Amniotic epithelial cell (primary cell): ENCODE measurements at places on chromosomes 1 and 21.

GRCh38 chr1:112312879-112313278, 83.1 kb upstream of the CTTNBP2NL start:
- no peak for DNase-seq

DNA sequence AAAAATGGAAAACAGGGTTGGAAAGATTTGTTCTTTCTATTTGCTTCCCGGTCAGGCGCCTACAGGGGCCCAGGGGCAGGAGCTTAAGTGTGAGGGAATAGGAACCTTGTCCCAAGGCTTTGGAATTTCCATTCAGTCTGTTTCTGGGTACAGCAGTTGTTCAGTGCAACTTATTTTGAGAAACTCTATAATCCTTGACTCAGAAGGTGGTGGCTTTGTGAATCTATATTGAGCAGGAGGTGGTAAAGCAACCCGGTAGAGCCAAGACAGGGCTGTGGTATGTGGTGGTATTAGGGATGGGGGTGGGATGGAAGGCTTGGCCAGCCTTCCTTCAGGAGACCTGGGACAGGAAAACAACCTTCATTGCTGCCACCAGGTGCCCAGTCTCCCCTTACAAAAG, 20.0 kb downstream of the GJA5 start:
- no peak for DNase-seq

DNA sequence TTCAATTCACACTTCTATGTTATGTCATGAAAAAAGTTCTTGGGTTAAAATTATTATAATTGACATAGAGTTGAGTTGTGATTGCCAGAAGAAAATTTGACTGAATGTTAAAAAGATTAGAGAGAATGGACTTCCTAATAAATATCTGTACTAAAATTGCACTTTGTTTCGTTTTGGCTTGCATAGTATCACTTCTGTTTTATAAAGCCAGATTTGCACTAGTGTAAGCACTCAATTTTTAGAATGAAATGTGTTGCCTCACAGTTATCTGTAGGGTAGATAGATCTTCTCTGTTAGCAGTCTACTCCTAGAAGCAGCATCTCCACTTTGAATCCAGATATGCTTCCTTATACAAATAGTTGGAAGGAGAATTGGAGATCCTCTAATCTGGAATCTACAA, 95.2 kb upstream of the MPC2 start:
- DNase-seq = no peak

DNA sequence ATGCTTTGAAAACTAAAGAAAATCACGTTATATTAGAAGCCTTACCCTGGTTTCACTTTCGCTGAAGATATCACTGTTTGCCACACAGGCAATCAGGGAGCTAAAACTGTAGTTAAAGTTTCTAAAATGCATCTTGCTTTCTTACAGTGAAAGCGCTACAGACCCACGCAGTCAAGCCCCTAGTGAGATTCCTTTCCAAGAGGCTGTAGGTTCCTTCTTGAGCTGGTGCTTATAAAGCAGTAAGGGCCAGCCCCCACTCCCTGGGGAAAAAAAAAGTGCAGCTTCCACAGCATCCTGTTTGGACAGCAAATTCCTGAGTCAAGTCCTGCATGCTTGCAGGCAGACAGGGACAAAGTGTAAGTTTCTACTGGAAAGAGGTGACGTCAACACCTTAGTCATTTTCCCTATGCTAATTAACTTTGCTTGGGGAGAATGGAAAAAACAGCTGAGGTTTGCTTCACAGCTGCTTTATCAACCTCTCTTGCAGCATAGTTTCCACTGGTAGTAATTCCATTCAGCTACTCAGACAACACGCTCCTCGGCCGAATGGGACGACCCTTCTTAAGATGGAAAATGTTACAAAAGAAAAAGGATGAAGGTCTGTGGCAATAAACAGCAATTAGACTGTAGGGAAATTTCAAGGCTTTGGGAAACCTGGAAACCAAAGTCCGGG, 14.7 kb upstream of the KCNE1 start:
- peak; percentile 100 for DNase-seq

DNA sequence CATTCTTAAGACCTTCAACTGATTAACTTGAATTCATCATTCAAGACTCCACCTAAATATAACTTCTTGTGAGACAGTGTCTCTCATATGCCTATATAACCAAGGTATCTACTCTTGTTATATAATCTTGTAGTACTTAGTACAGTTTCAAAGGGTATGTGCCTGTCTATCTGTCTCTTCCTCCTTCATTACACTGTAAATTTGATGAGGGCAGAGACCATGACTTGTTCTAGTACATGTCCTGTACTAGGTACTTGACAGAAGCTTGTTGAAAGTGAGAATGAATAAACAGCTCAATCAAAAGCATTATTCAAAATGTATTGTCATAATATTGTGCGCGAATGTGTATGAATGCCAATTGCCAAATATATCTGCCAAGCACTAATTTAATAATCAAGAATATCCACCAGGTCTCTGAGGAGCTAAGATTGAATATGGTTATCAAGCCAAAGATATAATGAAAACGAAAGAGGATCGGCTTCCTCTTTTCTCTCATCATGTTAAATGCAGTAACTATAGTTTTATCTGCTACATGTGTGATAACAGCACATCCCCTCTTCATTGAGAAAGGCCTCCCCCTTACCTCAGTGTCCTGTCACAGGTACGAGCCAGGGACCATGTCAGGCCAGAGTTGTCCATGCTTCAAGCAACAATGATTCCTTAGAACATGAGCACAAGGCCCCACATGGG, 117.3 kb downstream of the UCHL5 start:
- DNase-seq = no peak

- peak; percentile 78 for DNase-seq
Measured at GRCh38 chr1:151994956-151995355, 1.3 kb upstream of the S100A10 start.

GRCh38 chr1:74486036-74486435, 26.4 kb downstream of the LRRC53 start:
- no peak for DNase-seq

DNA sequence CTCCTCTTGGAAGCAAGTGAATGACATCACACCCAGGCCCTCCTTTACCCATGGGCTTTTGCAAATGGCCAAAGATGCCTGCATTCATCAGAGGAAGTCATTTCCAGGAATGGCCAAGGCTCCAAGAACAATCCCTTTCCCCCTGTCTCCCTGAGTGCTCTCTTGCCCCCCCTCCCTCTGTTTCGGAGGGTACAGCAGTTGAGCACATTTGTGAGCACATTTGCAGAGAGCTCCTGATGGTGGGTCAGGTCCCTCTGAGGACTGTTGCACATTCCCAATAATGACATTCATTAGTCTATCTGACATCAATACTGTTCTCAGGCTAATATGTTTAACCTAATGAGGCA, 113.4 kb downstream of the MATN1 start:
- DNase-seq = no peak

- no peak for DNase-seq
Measured at GRCh38 chr1:121444096-121444495, 259.3 kb downstream of the SRGAP2C start.

DNA sequence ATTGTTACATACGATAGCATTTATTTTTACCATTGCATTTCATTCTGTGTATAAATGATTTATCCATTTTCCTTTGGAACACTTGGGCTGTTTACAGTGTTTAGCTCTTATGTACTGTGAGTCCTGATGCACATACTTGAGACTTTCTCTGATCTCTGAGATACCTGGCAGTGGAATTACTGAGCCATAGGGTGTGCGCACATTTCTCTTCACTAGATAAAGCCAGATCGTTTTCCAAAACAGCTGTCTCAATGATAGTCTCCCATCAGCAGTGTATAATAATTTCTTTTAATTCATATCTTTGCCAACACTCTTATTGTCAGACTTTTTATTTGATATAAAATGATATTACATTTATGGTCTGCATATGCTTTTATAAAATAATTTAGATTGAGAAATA, 66.2 kb downstream of the VPS13D start:
- no peak for DNase-seq

DNA sequence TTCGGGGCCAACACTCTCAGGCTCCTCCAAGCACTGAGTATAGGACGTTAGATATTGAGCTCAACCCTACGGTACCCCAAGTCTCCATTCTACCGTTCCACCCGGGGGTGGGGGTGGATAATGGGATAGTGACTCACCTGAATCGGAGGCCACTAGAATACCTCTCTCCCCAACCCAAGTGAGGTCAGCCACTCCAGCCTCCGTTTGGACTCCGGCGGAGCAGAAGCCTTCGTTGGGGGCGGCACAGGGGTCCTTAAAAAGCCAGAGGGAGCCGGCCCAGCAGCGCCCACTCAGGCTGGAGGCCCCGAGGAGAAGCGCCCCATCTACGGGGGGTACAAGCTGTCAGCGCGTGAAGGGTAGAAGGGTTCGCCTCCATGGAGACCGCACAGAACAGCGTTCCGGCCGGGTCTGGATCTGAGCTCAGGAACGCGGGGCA, 556 bp downstream of the WDR77 start:
- peak; percentile 16 for DNase-seq

GRCh38 chr1:65694933-65695332, 97.8 kb upstream of the PDE4B start:
- peak; percentile 22 for DNase-seq

DNA sequence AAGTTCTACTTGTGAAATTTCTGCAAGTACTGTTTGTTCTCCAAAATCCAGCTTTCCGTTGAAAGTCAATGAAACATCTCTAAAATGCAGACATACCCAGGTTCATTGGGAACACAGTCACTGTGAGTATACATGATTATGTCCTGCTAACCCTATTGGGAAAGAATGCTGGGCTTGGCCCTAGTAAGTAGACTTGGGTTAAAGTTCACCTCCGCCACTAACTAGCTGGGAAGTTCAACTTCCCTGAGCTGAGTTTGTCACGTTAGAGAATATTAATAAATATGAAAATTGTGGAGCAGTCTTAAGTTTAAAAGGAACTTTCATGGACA, 10.5 kb upstream of the PGD start:
- no peak for DNase-seq

GRCh38 chr1:61640531-61641530, 84.1 kb downstream of the TM2D1 start:
- no peak for DNase-seq

DNA sequence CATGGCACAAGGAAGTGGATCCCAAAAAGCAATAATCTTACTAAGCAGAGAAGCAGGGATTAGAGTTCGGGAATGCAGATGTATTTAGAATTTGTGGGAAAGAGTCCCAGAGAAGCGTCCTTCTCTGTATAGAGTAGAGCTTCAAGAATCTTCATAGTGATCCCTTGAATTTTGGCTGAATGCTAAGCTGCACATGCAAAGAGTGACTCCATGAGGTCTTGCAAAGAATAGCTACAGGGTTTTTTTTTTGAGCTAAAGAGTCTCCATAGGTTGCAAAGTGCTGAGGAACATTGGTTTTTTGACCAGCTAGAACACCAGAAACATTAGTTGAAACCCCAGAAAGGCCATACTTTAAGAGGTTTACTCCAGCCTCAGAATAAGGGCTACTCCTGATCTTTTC, 206.7 kb downstream of the CTH start:
- DNase-seq = no peak

GRCh38 chr1:91736146-91736714, 149.7 kb downstream of the TGFBR3 start:
- DNase-seq = no peak

GRCh38 chr1:234893725-234894630, 234.7 kb downstream of the TOMM20 start:
- peak; percentile 38 for DNase-seq

GRCh38 chr1:168190403-168190802, 11.6 kb downstream of the TIPRL start:
- DNase-seq = no peak

DNA sequence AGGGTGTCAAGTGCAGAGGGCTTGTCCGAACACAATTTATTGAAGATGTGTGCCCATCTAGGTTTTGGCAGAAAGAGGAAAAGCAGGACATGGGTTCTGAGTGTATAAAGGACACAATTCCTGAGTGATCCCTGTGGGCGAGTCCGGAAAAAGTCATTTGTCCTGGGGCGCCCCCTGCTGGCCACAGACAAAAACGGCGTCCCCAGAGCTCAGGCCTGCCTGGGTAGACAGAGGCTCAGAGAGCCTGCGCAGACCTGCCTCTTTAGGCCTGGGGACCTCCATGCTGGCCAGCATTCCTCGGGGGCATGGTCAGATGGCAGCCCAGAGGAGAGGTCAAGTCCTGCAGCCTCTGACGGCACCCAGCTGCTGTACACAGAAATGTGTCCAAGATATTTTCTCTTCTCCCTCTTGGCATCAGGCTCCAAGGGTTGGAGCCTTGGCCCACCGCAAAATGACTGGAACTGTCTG, 65.5 kb upstream of the LRP8 start:
- DNase-seq = peak; percentile 36

DNA sequence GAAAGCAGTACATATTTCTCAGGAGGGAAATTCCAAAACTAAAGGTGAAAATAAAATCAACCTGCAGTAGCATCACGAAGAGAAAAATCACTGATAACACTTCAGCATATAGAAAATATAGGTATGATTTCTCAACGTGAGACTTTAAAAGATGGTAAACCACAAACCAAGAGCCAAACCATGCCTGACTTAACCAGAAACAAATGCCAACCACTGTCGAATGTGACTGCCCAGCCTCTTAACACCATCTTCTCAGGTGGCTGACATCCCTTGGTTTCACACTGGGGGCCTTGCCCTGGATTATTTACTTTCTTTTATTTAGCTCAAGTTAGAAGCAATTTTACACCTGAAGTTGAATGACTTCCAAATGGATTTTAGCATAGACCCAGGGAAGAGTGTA, 10.1 kb downstream of the HMGCS2 start:
- DNase-seq = no peak

DNA sequence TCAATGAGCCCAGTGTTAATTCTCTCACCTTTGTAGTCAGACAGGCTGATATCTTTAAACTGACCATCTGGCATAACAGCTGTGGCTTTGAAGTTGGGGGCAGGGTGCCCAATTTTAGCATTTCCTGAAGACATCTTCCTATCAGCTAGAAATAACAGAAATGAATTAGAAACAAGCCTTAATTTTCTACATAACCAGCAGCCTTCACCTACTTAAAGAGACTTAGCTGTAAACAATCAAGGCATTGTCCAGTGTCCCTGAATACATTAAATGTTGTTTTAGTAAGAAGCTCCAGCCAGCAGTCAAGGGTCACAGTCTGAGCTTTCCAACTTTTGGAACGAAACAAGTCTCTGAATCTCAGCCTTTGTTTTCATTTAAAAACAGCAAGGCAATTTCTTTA, 2.8 kb downstream of the PRDX1 start:
- DNase-seq = no peak

GRCh38 chr1:115463347-115463746, 125.3 kb upstream of the NGF start:
- no peak for DNase-seq

DNA sequence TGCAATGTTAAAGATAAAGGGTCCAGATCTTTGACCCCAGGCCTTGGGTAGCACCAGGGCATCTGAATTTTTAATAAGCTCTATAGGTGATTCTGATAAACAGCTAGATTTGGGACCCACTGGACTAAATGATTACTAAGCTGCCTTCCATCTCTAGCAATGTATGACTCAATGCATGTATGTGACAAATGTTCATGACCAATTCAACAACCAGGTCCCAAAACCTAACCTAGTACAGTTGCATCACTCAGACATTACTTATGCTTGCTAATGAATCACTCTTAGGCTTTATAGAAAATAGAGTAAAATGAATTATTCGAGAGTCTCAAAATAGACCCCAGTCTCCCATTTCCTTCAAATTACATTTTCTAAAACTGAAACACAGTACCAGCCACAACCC, 35.5 kb downstream of the RCAN1 start:
- DNase-seq = peak; percentile 63
